ENCODE measurements at places on chromosomes 1 and 21.

DNA sequence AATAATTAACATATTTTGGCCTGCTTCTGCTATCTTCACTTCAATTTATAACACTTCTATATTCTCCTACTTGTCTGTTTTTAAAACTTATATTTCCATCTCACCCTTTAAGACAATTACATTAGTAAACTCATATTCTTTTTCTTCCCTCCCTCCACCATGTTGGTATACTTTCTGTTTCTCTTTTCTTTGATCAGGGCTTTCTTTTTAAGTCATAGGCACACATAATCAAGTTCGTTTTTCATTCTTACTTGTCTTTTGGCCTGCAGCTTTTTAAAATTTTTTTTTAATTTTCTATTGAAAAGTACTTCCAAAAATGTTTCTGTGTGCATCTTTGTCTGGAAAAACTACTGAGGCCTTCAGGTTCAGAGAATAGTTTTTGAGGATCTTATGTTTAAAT is 2.3 kb downstream of the PYHIN1 start:
- DNase-seq = no peak

DNA sequence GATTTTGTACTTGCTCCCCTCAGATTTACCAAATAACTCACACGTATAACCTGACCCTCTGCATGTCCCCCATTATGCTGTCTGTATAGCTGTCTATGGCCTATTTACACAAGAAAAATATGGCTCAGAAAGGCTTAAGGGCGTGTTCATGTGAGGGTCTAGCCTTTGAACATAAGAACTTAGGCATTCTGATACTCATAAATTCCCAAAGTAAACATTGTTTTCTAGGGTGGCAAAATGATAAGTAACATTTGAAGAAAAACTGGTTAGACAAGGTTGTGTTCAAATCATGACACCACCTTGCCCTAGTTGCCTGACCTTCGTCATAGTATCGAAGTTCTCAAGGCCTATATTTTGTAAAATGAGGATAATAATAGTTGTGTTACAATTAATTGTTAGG is 394.6 kb downstream of the LRRIQ3 start:
- no peak for DNase-seq

- no peak for DNase-seq
Measured at GRCh38 chr1:167065471-167065870, 24.7 kb downstream of the GPA33 start.

DNA sequence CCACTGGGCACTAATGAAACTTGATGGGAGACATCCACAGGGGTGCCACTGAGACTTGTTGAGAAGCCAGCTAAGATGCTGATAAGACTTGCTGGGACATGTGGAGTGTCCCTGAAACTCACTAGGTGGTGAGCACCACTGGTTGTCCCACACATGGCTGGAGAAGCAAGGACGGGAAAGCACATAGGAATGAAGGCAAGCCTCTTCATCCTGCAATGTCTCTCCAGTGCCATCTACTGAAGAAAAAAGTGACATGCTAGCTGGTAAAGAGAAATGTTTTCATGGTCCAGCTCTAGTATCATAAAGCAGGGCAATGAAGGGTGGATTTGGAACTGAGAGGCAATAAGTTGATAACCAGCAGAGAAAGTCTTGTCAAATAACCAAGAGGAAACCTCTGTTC is 283.0 kb downstream of the PAPPA2 start:
- DNase-seq = no peak

- no peak for DNase-seq
Measured at GRCh38 chr1:222739929-222740328, 2.9 kb downstream of the FAM177B start.

- DNase-seq = peak; percentile 14
Measured at GRCh38 chr1:110212169-110213142, 2.3 kb downstream of the KCNC4 start.

GRCh38 chr1:76292418-76293184 is 218.1 kb downstream of the ST6GALNAC3 start:
- DNase-seq = no peak

- no peak for DNase-seq
Measured at GRCh38 chr1:24868016-24868875, 61.8 kb downstream of the RUNX3 start.

GRCh38 chr1:175918364-175918801 is 175.0 kb upstream of the TNR start:
- no peak for DNase-seq

- no peak for DNase-seq
Measured at GRCh38 chr1:192767798-192768197, 41.0 kb upstream of the RGS2 start.

DNA sequence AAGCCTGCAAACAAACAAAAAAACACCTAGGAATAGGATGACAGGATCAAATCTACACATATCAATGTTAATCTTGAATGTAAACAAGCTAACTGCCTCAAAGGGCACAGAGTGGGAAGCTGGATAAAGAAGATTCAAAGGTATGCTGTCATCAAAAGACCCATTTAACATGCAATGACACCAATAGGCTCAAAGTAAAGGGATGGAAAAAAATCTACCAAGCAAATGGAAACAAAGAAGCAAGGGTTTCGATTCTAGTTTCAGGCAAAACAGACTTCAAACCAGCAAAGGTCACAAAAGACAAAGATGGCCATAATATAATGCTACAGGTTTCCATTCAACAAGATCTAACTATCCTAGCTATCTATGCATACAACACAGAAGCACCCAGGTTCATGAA is 16.2 kb upstream of the OR2T10 start:
- no peak for DNase-seq

GRCh38 chr1:154304664-154305337 is 16.1 kb upstream of the AQP10 start:
- DNase-seq = no peak

DNA sequence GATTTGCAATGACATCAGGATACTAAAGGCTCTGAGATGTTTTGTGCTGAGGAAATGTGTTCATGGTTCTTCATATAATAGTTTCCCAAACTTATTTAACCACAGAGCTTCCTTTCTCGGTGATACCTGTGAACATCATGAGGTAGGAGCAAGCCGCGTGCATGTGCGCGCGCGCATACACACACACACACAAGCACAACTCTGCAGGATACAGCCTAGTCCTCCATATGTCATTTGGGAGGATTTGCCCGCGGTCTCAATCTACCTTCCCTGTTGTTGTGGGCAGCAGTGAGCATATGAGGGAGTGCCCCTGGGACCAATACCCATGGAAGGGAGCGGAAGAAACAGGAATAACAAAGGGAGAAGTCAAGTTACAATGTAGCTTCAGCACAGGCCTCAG is 12.2 kb upstream of the TTC4 start:
- no peak for DNase-seq

GRCh38 chr1:162177126-162177525 is 107.6 kb downstream of the NOS1AP start:
- DNase-seq = no peak

- no peak for DNase-seq
Measured at GRCh38 chr1:220487297-220487820, 40.6 kb upstream of the MARK1 start.

DNA sequence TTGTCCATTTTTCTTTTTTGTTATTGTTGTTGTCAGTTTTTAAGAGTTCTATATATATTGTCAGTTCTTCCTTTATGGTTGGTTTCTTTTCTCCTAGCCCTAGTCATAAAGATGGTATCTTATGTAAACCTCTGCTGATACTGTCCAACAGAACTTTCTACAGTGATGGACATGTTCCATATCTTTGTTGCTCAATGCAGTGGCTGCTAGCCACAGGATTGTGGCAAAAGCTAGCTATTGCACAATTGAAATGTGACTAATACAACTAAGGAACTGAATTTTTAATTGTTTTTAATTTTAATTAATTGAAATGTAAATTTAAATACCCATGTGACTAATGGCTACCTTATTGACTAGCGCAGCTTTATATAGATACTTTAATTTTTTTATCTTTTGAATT is 411.8 kb upstream of the PTBP2 start:
- DNase-seq = no peak

DNA sequence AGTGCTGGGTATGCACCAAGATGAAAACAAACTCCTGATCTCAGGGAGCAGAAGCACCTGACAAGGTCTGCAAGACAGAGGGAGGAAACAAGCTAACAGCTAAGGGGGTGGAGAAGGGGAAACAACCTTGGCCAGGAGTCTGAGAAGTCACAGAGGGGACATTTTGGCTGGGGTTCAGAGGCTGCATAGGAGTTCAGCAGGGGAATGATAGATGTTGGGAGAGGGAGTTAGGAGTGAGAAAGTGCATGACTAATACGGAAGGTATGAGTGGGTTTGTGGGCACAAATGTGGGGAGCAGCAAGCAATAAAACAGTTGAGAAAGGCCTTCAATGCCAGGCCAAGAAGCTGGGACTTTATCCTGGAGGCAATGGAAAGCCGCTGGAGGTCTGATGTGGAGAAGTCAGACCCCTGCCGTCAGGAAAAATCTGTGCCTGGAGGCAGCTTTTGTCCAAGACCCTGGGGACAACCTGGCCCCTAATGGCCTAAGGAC is 16.4 kb downstream of the EPHA2 start:
- no peak for DNase-seq

- no peak for DNase-seq
Measured at GRCh38 chr1:241366196-241366595, 9.2 kb upstream of the RGS7 start.

- DNase-seq = no peak
Measured at GRCh38 chr1:171600862-171601261, 21.2 kb upstream of the MYOCOS start.

DNA sequence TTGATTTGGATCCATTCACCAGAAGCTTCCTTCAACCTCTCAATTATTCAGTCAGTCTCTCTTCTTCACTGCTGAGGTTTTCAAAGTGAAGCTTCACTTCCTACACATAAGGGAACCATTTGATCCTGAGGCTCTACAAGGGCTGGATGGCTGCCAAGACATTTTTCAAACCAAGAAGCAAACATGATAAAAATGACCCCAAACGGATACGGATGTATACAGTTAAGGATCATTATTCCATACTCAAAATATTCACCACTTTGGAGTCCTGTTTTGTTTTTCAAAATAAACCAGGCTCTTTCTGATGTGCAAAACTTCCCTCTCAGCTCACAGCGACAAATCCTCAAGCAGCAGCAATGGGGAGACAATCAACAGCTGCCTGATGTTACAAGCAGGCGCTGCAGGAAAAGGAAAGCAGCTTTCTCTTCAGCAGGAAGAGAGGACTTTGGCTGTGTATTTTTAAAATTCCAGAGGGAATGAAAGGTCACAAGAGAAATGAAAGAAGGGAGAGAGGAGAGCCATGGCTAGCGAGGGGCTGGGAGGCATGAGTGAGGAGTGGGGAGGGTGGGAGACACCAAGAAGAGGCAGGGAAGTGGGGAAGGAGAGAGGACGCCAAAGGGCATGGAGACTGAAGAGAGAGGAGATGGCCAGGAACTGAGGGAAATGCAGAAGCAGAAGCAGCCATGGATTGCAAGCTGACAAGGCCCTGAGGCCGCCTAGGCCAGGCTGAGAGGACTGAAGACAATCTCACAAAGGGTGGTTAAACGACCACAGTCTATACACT is 145.4 kb downstream of the SLC45A1 start:
- DNase-seq = no peak

DNA sequence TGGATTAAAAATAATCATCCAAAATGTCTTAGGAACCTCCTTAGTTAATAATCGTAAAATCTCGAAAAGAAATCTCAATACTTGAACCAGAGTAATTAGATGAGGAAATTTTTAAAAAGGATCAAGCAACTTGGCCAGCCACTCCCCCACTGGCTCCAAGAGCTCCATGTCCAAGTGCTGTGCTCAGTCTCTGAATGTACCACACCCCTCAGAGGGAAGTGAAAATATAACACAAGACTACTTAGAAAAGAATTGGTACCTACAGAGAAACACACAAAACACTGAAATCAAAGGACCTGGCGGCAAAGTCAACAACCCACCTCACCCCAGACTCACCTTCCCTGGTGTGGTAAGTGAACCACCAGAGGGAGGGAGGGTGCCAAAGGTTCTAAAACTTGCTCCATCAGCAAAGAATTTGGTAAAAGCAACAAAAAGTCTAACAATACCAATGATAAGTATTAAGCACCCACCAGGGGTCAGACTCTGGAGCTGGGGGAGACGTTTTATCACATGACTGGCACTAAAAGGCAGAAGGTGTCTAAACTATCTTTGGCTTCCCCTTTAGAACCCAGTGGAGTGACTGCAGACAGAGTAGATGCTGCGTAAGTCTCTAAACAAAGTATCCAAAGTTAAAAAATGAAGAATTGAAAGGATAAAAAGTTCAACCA is 14.0 kb downstream of the LBR start:
- no peak for DNase-seq

DNA sequence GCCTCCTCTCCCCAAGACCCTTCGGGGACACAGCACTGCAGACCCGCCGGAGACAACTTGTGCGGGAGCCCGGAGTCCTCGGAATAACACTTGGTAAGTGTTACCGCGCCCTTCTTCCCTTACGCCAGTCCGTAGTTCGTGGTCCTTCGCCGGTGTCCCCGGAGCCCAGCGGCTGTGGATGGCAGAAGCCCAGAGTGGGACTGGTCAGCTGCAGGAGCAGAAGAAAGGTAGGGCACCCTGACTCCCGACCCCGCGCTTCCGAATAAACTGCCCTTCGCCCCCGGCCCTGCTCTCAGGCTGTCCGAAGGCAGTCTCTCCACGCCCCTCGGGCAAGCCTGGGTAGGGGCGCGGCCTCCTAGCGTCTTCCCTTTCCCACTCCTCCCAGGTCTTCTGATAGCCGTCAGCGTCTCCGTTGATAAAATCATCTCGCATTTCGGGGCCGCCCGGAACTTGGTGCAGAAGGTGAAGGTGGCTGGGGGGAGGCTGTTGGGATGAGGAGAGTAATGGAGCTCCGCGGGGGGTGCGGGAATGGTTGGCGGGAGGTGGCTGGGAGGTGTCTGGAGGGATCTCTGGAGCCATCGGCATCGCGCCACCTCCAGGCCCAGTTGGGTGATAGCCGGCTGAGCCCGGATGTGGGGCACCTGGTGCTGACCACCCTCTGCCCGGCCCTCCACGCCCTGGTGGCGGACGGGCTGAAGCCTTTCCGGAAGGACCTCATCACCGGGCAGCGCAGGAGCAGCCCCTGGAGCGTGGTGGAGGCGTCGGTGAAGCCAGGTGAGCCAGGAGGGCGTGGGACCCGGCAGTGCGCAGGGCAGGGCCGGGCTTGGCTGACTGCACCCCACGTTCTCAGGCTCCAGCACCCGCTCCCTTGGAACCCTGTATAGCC is 4.3 kb downstream of the RUSC1 start:
- DNase-seq = no peak

DNA sequence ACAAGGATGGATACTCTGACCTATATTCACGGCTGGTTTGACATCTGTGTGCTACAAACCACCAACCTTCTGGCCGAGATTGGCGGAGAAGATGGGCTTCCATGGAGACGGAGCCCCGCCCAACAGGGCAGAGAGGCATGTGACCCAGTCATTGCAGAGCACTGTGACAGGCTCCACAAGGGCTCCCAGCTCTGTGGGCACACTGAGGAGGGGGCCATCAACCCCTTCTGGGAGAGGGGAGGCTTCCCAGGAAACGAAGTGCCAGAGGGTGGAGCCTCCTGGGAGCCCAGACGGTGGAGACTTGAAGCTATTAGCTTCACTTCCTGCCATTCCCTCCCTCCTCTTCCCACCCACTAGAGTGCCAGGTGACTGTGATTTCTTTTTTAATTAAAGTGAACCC is 71.6 kb upstream of the IFFO2 start:
- DNase-seq = no peak

DNA sequence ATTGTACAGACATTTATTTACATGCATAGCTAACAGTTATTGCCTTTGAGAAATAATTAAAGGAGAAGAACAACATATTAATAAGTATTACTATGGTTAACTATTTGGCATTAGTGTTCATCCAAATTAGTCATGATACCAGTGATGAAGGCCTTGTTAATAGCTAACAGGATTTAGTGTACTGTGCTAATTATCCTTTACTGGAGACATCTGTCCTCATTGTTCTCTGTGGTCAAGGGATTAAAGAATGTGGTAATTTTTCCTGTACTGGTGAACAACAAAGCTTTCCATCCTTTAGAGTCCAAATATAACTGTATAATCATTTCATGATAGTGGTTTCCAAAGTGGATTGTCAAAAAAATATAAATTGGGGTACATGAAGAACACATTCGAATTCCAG is 103.9 kb downstream of the ADGRL4 start:
- no peak for DNase-seq

Data from hypothalamus (tissue), 51 donors.